KBM-7 (cell line): ENCODE measurements at places on chromosomes 12 and 14.
A peak's percentile ranks its signal among the peaks of the same experiment; 100 is the strongest.

- DNase-seq, result no peak
Measured at GRCh38 chr12:42283739-42284138, 42.2 kb downstream of the ZCRB1 start.

DNA sequence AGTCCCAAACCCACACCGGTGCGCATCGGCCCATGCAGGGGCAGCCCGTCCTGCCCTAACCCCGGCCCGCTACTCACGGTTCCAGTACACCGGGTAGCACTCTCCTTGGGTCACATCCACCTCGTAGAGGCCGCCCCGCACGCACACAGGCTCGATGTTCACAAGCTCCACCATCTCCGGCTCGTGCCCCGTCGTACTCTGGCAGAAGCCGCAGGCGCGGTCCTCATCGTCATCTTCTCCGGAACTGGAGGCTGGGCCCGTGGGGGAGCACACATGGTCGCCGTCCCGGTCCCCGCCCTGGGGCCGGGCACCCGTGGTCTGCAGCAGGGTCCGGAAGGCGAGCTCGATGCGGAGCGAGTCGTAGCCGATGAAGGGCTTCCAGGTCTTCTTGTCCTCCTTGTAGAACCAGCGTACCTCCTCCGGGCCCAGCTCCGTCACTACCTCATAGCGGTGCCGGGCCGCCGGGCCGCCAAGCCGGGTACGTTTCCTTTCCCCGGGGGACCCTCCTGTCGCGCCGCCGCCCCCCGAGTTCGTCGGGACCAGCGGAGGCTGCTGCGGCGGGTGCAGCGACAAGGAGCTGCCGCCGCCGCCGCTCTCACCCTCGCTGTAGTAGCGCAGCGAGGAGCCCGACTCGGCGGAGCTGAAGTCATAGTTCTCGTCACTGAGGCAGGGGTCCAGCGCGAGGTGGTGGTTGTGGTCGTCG, 788 bp downstream of the DDHD1 start:
- peak; percentile 48 for DNase-seq

DNA sequence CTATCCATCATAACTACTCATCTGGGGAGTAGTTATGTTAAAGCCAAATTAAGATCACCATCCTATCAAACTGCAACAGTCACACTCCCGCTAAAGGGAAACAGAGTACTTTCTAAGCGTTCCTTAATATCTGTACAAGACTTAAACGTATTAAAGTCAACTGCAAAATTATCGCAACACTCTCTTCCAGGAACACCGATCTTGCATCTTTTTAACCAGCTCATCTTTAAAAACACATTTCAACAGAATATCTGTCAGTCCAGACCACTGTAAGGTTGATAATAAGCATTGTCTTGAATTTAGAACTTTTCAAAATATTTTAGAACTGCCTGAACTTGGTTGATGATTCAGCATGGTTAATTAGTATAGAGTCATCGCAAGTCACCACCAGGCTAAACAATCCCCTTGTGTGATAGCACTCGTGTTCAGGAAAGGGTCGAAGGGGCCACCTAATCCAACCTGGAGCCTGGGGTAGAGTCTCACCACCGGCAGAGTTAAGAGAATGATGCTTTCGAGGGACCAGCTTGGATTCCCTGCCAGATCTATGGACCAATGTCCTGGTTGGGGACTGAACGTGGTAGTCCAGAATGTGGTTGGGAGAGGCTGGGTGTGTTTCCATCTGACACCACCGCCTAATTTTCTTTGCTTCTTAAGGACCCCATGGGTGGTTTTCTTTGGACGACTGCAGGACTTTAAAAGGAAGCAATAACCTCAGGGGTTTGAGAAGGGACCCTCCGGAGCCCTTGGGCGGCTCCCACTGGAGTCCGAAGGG, 890 bp downstream of the SPTLC2 start:
- DNase-seq, result peak; percentile 44

DNA sequence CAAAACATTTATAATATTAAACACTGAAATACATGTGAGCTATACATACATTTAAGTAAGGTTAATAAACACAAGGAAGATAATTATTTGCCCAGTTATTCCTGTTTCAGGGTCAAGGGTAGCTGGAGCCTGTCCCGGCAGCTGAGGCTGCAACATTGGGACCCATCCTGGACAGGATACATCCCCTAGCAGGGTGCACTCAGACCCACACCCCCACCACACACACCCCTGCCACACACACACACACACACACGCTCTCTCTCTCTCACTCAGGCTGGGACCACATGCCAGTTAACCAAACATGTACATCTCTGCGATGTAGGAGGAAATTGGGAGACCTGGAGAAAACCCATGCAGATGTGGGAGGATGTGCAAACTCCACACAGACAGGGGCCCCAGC, 112.6 kb upstream of the TMCC3 start:
- no peak for DNase-seq

- no peak for DNase-seq
Measured at GRCh38 chr14:52917735-52918134, 33.1 kb downstream of the FERMT2 start.

- DNase-seq, result peak; percentile 61
Measured at GRCh38 chr12:5402009-5402935, 29.6 kb upstream of the NTF3 start.

GRCh38 chr14:42353315-42353714, 746.6 kb downstream of the LRFN5 start:
- DNase-seq, result no peak

DNA sequence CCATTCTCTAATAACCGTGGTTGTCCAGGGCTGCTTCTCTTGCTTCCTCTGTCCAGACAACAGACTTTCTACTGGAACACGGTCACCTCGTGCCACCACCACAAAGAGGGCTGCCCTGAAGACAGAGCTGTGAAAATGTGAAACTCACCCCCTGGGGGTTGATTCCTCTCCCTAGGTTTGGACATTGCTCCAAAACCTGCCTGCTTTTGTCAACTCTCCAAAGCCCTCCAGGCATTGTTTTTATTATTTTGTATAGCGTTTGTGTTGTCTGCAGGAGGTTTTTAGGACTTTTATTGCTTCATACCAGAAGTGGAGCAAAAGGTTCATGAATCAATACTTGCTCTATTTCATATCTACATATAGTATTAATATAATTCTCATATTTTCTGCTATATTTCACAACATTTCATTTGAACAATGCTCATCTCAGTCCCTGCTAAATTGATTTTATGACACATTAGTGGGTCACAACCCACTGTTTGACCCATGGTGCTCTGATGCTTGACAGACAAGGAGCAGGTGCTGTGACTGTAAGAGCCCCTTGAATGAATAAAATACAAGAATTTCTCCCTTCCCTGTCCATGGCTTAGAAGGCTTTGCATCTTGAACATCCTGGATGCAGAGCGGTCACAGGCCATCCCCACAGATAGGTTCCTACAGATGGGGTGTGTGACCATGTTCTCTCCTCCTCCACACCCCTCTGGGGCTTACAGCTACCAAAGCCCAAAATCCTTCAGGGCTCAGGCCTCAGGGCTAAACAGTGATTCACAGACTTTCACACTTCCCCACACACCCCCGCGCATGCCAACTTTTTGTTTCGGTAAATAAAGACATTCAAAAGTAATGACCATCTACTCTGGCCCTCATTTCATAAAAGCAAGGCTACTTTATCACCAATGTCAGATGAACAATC, 20.6 kb upstream of the EML1 start:
- no peak for DNase-seq

- no peak for DNase-seq
Measured at GRCh38 chr14:94897561-94897960, 127.6 kb upstream of the GSC start.

- no peak for DNase-seq
Measured at GRCh38 chr12:102690253-102690652, 209.9 kb upstream of the IGF1 start.

DNA sequence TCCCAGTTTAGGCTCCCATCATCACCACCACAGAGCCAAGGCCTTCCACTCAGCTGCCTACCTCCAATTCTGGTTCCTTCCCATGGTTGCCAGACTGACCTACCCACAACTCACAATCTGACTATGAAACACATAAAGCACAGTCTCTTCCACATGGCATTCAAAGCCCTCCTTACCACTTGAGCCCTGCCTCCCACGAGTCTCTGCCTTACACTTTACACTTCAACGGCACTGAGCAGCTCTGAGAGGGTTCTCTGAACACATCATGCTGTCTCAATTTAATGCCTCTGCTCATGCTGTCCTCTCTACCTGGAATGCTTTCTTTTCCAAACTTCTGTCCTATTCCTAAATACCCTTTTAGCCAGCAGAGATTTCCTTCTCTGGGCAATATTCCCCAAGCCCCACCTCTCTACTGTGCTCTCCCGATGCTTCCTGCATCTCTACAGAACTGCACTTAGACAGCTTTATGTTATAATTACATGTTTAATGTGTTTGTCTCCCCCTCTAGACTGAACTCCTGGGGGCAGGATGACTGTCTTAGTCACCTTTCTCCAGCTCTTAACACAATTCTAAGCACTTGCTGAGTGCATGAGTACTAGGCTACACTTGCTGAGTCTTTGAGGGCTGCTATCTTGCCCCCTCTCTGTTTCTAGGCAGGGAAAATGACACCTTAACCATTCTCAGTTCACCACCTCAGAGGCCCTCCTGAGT, 23.5 kb downstream of the FMNL3 start:
- no peak for DNase-seq

DNA sequence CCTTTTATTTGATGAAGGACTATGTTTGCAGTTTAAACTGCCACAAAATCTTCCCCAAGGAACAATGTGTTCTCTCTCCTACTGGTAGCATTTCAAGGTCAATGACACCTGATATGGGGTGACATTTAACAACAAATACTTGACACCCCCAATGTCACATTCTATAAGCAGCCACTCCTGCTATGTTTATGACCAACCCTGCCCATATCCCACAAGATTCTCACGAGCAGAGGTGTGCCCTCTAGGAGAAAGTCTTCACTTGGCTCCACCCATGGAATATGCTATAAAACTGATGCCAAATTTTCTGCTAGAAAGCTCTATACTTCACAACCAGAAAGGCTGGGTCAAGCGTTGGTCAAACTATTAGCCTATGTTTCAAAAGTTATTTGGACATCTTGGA, 105.6 kb upstream of the ARID2 start:
- DNase-seq, result no peak

GRCh38 chr12:32906399-32907165, 10.0 kb upstream of the PKP2 start:
- no peak for DNase-seq

- DNase-seq, result peak; percentile 57
Measured at GRCh38 chr12:98418357-98419075, 96.9 kb upstream of the TMPO start.

GRCh38 chr12:45599196-45599595, 130.3 kb upstream of the ARID2 start:
- DNase-seq, result no peak

GRCh38 chr12:65808580-65808979, 15.7 kb upstream of the HMGA2 start:
- no peak for DNase-seq

DNA sequence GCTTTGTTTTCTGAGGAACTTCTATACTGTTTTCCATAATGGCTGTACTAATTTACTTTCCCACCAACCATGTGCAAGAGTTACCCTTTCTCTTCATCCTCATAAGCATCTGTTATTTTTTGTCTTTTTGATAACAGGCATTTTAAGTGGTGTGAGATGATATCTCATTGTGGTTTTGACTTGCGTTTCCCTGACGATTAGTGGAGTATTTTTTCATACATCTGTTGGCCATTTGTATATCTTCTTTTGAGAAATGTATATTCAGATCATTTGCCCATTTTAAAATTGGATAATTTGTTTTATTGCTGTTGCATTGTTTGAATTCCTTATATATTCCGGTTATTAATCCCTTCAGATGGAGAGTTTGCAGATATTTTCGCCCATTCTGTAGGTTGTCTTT, 10.2 kb upstream of the HMGA2 start:
- no peak for DNase-seq

DNA sequence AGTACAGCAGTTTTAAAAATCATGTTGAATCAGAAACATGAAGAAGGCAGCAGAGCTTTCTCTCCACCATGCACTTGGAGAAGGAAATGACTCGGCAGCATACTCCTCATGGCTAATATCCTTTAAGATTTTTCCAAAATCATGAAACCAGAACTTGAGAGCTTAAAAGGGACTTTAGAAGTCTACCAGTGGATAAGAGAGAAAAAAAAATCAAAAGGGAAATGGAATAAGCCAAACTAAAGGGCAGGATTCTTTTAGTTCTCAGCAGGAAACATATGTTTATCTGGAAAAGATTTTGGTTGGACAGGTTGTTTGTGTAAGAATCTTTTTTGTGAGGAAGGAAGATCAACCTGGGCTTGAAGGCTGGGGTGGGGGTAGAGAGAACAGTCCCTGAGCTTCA, 111.8 kb downstream of the PRKCH start:
- DNase-seq, result no peak

DNA sequence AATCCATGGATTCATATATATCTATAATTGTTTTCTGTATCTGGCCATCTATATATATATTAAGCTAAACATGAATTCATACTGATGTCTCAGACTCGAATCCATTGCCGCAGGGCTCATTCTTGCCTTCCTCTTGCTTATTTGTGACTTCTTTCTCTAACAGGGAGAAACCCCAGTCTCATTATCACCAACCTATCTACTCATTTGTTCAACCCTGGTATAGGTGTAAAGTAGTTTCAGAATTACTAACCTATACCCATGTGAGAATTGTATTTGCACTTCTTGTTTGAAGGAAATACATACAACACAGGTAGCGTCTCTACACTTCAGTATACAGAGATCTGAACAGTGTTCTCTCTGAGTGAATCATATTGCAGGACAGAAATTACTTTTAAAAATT, 77.7 kb downstream of the PTPN11 start:
- no peak for DNase-seq

DNA sequence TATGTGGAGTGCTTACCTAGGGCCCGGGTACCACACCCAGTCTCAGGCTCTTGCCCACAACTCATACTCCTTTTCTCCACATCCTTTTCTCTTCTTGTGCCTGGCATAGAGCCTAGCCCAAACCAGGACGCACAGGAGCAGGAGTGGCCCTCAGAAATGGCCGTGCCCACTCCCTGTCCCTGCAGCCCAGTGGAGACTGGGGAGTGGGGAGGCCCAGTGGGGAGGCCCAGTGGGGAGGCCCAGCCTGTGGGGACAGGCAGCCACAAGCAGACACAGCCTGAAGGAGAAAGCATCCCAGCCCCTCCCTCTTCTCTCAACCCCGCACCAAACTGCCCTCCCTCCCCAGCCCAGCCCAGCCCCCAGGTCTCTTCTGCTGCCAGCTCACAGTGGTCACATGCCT, 196.8 kb downstream of the KIF26A start:
- DNase-seq, result no peak

- DNase-seq, result no peak
Measured at GRCh38 chr12:57614178-57614947, 3.1 kb downstream of the ARHGEF25 start.

DNA sequence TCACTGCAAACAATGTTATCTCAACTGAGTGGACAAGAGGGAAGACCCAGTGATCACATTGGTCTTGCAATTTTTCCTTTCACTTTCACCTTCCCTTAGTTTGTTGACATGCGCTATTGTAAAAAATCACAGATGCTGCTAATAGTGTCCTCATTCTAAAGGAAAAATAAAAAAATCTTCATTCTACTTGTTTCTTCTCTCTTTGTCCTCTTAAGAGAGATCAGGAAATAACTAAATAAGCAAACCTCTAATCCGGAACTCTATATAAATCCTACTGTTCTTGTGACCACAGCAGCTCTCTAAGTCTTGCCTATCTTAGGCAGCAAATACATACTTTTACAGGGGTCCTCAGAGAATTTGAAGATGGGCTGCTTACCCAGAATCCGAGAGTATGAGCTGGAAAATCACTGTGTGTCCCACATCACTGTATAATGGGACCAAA, 257.7 kb downstream of the NAV3 start:
- DNase-seq, result no peak
